ENCODE measurements at places on chromosomes 7 and 10.

DNA sequence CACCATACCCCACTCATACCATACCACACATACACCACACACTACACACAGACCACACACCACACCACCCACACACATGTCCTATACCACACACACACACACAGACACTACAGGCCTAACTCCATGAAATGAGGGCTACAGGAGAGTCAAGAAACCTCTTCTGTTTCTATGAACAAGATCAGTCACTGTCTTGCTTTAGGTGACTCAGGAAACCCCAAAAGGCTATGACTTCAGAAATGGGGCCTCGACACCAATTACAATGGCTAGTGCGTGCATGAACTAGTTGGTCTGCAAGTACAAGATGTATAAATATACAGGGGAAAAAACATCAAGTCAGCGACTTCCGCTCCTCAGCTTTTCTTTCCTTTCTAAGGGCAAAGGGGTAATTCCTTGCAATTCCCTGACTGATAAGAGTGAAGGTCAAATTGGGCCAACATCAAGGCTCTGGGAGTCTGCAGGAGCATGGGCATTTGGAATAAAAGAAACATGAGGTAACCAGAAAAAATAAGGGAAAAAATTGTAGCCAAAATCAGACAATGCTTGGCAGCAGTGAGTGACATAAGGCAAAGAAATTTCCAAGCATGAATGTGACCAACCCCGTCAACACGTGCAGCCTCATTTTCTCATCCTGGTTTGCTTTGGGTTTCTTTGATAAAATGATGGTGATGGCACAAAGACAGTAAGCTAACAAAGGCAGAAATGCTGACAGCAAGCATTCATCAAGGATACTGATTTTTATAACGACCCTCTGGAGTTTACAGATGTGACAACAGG is 1.5 kb downstream of the PKD1L1 start:
- no peak for DNase-seq

DNA sequence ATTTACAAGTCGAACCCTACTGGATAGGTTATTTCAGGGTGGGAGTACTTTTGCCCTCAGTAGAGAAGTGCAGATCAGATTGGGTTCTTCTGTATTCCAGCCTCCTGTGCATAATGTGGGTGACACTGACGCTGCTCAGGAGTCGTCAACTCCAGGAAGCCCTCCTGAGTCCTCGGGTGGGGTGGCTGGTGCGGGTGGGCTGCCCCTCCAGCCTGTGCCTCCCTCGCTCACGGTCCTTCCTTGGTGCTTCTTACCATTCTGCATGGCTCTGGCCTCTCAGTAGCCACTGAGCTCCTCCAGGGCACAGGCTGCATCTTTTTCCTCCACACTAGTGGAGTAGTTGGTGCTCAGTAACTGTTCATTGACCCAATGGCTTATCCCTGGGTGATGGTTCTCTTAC is 4.3 kb downstream of the CDH23 start:
- no peak for DNase-seq

DNA sequence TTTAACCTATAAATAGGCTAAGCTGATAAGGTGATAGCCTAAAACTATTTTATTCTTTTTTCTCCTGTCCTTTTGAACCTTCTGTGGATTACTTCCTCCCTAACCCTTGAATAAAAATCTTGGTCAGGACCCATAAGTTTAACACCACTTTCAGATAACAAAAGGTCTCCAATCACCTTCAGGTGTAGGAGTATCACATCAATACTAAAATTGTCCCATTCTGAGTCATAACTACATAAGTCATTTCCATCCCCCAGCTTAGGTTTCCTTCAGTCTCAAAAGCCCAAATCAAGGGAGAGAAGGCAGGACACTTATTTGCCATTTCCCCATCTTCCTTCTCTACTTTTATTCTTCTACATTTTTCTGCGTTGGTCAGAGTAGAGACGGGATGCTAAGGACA is 56.9 kb upstream of the WNT16 start:
- no peak for DNase-seq

GRCh38 chr7:19026888-19027287 is 90.5 kb downstream of the TWIST1 start:
- DNase-seq, result no peak

GRCh38 chr10:62732841-62733653 is 71.5 kb upstream of the ADO start:
- DNase-seq, result peak; percentile 45

DNA sequence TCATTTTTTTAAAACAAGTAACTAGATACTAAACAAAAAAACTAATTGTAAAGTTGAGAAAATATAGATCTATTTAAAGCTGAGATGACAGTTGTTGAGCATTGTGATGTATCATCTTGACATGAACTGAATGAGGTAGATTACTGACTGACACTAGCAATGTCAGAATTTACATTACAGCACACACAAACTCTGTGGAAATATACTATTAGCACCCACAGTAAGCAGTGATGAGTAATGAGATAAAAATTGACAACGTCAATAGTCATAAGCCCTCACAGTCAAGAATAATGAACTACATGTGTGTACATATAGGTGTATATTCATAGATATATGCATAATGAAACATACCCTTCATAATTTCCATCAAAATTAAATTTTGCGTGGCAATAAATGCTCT is 368.4 kb downstream of the TFEC start:
- no peak for DNase-seq

DNA sequence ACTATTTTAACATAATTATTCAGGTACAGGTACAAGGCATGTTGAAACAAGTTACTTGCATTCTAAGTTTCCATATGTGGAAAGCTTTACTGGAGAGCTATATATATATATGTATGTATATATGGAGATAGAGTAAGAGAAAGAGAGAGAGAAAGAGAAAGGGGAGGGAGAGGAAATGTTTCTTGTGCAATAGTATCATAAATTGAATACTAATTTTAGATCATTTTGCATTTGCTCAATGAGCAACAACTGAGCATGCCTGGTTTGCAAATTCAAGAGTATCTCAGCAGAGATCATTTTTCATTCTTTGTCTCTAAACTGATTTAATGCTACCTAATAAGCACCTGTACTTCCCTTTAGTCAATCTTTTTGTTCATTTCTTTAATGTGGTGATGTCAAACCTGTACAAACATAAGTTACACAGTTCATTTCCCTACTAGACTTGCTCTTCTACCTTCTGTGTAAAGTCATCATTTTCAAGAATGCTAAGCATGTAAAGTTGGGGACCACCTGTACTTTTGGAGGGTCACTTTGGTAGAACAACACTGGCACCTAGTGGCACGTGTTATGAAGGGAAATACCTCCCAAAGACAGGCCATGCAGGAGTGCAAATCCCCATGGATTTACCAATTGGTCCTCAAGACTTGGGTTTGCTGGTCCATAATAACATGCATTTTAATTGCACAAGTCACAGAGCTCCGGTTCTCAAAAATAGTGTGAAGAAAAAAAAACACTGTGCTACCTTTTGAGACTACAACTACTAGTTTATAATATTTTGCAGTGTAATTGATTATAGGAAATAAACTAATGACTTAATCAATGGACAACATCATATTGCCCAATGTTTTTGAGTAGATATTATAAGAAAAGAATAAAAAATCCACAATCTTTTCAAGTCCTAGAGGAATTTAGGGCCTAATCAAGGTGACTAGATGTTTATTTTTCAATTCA is 431.2 kb upstream of the IGFBP3 start:
- DNase-seq, result peak; percentile 34

- no peak for DNase-seq
Observed at GRCh38 chr7:108248821-108249220, 118.7 kb upstream of the LAMB4 start.

Measured in GM04503 (cell line).